ENCODE measurements at places on chromosomes 2 and 18. TPM values are rescaled to one million over a fixed set of nuclear protein-coding genes. Genes with fewer than 3 reads are reported as not detected.
A peak's percentile ranks its signal among the peaks of the same experiment; 100 is the strongest.

Gene TMEM247
- not detected for total RNA-seq

DNA sequence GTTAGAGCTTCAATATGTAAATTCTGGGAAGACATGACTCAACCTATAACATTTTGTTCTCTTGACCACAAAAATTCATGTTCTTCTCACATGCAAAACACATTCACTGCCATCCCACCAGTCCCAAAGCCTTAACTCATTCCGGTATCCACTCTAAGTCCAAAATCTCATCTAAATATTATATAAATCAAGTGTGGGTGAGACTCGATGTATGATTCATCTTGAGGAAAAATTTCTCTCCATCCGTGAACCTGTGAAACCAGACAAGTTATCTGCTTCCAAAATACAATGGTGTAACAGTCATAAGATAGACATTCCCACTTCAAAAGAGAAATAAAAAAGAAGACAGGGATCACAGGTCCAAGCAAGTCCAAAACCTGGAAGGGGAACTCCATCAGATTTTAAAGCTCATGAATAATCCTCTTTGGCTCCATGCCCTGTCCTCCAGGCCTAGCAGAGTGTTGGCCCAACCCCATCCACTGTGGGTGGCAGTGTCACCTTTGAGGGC lies 101.3 kb downstream of the RAD51AP2 start:
- no peak for DNase-seq

- DNase-seq = no peak
Observed at GRCh38 chr2:53475321-53475720, 292.3 kb upstream of the CHAC2 start.

DNA sequence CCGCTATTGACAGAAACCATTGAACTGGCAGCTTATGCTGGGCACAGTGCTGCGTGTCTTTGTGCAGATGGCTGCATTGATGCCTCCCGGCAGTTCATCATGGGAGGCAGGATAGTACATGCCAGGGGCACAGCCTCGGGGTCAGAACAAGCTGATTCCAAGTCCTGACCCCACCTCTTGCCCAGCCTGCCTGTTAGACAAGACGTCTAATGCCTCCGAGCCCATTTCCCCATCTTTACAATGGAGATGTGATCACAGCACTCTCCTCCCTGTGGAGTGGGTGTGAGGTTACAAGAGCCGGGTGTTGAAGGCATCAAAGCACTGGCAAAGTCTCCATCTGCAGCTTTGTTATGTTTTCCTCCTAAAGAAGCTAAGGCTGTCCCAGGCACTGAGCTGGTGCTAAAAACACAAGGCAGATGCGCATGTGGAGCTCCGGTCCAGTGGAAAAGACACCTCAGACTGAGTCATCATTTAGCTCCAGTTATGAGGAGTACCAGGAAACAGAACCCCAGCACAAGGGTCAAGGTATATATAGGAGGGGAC lies 125.7 kb upstream of the EPAS1 start:
- DNase-seq = peak; percentile 99

Gene SLC38A11
- not detected for total RNA-seq

Gene ALPI
- not detected for total RNA-seq

DNA sequence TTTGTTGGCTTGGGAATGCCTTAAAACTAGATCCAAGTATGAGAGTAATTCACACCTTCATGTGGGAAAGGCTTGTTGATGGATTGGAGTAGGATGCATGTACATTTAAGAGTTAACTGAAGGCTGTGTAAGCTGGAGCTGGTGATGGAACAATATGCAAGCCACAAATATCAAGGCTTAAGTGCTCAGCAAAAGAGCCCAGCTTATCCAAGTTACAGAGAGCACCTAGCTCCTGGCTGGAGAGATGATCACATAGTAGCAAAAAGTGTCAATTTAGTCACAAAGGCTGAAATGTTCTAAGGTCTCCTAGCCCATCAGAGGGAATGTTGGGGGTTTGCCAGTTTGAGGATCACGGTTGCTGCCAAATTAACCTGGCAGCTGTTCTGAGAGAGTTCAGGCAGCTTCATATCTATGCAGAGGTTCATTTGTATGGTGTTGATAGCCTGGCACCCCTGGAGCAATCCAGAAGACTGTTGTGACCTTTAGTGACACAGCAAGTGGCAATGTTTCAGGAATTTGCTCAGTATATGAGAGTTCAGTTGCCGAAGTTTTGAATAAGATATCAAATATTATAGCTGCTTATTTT lies 228.2 kb downstream of the DOK6 start:
- DNase-seq = no peak

Gene MATN3
- 3.6 TPM for total RNA-seq

Gene IL36G
- total RNA-seq = not detected

GRCh38 chr2:9380702-9381628 lies 42.4 kb downstream of the ITGB1BP1 start:
- DNase-seq = peak; percentile 62

DNA sequence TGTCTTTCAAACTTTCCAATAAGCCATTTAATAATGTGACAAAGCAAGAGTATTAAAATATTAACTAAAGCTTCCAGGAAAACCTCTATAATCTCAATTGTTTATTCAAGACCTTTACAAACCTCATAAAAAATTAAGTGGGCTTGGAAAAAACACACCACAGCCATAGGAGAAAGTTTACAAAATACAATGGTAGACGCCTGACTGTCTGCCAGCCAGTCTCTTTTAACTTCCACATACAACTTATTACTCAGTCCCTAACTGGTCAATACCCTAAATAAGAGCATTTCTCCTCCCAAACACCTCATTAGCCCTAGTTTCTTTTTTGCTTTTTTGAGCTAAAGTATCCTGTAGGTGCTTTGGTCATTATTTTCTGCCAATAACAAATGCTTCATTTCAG lies 247.4 kb upstream of the CYP26B1 start:
- peak; percentile 54 for DNase-seq

Gene OTOS
- not detected for total RNA-seq

Gene PDCD1
- total RNA-seq = 0.83 TPM

Gene REG3A
- total RNA-seq = not detected

Gene SCYGR4
- not detected for total RNA-seq

- no peak for DNase-seq
Observed at GRCh38 chr2:224196810-224197209, 157.7 kb upstream of the SERPINE2 start.

Gene CACNB4
- 8.1 TPM for total RNA-seq

DNA sequence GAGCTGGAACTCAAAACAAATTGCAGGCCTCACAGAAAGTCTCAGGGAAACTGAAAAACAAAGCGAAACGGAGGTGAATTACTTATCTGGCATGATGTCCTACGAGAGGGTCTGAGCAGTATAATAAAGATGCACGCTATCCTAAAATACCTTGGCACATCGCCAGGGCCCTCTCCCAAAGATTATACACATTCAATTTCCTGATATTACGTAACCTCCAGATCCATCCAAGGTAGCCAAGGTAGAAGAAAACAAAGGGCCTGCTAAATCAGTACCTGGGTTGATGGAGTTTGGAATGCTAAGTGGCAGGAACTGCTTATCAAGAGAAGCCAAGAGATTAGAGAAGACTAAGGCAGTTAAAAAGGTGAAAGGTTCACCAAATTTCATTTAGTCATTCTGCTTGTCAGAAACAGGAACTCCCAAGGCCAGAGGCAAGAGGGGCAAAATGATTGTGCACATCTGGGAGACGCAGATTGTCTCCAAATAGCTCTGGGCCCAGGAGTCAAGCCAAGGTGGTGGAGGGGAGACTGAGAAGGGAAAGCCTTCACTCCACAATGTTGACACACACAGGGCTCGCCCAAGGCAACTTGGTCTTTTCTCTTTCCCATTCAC lies 236.8 kb upstream of the ATP5MC3 start:
- peak; percentile 51 for DNase-seq

DNA sequence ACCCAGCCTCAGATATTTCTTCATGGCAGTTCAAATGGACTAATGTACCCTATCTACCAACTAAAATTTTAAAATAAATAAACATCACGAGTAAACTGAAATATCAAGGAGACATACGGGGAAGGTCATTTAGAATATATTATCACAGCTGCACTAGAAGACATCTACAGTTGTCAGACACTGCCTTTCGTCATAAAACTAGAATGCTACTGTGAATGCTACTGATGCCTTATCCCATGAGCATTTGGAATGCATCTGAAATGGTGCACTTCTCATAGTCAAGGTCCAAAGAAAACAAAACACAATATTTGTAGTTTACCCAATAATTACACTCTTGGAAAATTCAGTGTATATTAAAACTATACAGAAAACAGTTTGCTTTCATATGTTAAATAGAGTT lies 165.2 kb downstream of the MREG start:
- no peak for DNase-seq

DNA sequence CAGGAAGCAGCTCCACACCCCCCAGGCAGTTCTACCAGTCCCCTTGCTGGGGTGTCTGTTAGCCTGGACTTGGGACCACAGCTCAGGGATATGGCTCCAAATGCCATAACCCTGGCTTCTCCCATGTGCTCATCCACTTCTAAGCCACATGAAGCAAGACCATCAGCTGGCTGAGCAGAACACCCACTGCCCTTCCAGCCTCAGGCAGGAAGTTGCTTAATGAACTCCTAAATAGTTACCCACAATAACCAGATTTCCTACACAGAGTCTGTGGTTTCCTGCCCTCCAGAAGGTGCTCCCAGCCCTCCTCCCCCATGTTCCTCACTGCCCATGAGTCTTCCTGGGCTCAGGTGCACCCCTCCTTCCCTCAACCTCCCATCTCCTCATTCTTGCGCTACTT lies 98.3 kb upstream of the EPC2 start:
- DNase-seq = no peak

GRCh38 chr2:217803653-217803960 lies 199.2 kb downstream of the TNS1 start:
- DNase-seq = peak; percentile 7

GRCh38 chr2:237956402-237956736 lies 10.4 kb upstream of the UBE2F start:
- DNase-seq = no peak

Gene CXCR4
- total RNA-seq = 23.6 TPM

GRCh38 chr2:231800493-231801091 lies 14.3 kb downstream of the COPS7B start:
- DNase-seq = no peak
